Activated CD8-positive, alpha-beta memory T cell treated with anti-CD3 and anti-CD28 coated beads for 36 hours (primary cell): ENCODE measurements at places on chromosomes 4 and X. TPM values are rescaled to one million over a fixed set of nuclear protein-coding genes. Genes with fewer than 3 reads are reported as not detected.

Gene MTNR1A
- not detected for total RNA-seq

Gene STAP1
- 1.0 TPM for total RNA-seq

Gene CT45A5
- not detected for total RNA-seq

Gene LRIT3
- 0.23 TPM for total RNA-seq

Gene WDR1
- 397 TPM for total RNA-seq

Gene MAGEB17
- not detected for total RNA-seq

Gene ZBTB49
- total RNA-seq, result 6.0 TPM

Gene SULT1E1
- total RNA-seq, result not detected

Gene ANXA10
- total RNA-seq, result not detected
